Vagina (tissue), 2 donors: ENCODE measurements at places on chromosomes 7 and 10.

GRCh38 chr10:91983416-91983815 is 59.8 kb downstream of the BTAF1 start:
- no peak for DNase-seq

GRCh38 chr10:22999942-23000341 is 72.1 kb downstream of the ARMC3 start:
- no peak for DNase-seq

DNA sequence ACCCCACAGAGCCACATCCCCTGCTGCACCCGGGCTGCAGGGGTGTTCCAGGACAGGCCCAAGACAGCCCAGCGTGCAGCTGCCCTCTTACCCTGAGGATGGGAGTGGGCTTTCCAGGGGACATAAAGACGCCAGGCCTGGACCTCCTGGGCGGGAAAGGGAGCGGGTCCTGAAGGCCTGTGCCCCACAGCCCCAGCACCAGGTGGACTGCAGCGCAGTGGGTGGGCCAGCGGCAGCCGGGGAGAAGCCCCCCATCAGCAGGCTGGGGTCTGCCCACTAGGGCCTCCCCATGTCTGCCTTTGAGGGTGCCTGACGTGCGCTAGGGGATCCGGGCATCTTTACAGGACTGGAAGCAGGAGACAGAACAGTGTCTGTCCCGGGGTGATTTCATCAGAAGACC is 22.6 kb upstream of the ZNF735 start:
- DNase-seq: no peak

- DNase-seq: no peak
These were observed 9.3 kb downstream of the NOD1 start for GRCh38 chr7:30469303-30469702.

DNA sequence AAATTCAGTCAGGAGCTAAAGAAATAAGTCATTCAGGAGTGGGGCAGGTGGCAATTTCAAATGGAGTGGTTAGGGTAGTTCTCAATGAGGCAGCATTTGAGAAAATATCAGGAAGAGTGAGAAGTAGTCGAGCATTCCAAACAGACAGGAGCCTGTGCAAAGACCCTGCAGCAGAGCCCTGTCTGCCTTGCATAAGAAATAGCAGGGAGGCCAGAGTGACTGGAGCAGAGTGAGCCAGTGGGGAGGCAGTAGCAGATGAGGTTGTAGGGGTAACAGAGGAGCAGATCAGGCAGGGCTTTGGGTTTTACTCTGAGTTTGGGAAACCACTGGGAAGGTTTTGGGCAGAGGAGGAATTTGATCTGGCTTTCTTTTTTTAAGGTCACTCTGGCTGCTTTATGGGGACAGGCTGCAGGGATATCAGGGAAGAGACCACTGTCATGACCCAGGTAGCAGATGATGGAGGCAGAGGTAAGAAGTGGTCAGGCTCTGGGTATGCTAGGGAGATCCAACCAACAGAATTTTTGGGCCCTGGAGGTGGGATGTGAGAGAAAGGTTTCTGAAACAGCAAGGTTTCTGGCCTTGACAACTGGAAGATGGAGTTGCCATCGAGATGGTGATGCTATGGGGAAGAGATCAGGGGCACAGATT is 1.3 kb upstream of the BLVRA start:
- DNase-seq: peak; percentile 79

GRCh38 chr10:86732771-86733170 is 23.6 kb upstream of the BMPR1A start:
- DNase-seq: no peak

- DNase-seq: no peak
These were observed 479 bp upstream of the SEMA4G start for GRCh38 chr10:100968863-100969186.

DNA sequence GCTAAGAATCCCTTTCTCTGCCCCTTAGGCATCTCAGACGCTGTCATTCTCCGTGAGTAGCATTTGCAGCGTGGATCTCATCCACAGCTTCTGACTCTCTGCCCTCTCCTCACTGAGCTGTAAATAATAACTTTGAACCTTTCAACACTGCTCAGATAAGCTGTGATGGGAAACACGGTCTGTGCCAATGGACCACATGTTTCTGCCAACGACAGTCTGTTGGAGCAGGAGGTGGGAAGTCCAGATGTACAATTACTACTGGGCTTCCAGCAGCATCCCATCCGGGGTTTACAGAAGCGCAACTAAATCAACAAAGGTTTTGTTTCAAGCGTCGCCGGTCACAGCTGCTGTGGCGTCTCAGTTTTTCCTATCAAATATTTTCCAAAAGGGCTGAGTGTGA is 1110.6 kb downstream of the TYW1 start:
- DNase-seq: peak; percentile 60

DNA sequence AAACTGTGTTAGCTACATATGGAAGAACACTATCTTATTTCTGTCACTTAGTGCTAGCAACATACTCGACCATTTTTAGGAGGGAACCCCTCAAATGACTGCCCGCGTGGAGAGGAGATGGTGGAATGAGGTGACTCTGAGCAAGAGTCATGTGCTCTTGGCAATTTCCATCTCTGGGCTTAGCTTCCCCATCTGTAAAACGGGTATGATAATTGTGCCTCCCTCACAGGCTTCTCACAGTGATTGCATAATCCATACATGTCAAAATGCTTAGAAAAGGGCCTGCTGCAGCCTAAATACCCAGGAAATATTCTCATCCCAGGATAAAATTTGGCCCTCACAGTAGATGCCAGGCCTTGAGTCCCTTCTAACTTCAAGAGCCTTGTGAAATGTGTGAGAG is 86.6 kb downstream of the WDFY4 start:
- peak; percentile 61 for DNase-seq

DNA sequence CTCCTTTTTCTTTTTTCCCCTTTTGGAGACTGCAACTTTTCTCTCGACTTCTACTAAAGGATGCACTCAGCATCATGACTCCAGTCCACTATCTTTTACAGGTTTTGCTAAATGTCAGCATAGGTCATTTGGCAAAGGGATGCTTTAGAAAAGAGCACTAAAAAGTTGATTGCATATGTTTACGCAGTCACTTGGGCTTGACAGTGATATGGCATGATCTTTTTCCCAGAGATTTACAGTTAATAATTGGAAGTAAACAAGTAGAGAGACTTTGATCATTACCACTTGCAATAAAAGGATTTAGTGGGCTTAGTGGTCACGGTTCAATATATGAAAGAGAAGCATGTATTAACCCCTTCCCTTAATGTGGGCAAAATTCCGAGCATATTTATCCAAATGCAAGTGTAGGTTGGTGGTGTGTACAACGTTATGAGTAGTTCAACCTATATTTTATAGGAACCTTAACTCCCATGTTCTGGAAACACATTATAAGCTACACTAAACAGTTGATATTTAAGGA is 1.8 kb downstream of the BMI1 start:
- no peak for DNase-seq

GRCh38 chr10:75396631-75397495 is 4.7 kb downstream of the ZNF503 start:
- DNase-seq: no peak

GRCh38 chr10:131920693-131921092 is 19.9 kb downstream of the PPP2R2D start:
- DNase-seq: no peak

DNA sequence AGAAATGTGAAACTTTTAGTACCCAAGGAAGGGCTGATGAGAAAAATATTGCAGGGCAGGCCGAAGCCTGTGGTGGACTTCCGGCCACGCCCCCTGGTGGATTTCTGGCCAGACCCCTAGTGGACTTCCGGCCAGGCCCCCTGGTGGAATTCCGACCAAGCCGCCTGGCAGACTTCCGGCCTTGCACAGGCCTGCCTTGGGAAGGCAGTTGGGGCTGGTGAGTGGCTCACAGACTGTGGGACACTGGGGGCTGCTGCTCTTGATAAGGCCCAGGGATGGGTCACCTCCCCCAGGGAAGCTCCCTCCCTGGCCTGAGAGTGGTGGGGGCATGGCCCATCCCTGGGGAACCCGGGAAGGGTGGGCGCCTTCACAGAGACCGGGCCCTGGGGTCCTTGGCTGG is 116.4 kb upstream of the MKI67 start:
- no peak for DNase-seq

- no peak for DNase-seq
These were observed 672.0 kb upstream of the NRP1 start for GRCh38 chr10:34006471-34006870.

- DNase-seq: no peak
These were observed 985.6 kb upstream of the LRRN3 start for GRCh38 chr7:110105307-110105706.

DNA sequence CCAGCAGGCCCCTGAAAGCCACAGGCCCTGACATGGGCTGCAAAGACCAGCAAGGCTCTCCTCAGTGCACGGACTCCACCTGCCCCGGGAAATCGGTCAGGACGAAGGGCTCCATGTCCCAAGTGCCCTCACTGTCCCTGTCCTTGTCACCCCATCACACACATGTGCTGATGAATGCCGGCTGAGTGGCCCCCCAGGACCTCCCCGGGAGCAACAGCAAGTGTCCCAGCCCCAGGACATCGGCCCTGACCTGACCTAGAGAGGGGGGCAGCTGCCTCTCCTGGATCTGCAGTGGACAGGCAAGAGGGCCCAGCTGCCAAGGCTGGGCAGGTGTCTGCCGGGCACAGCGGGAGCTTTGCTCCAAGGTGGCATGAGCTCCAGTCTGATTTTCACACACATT is 49.8 kb downstream of the STK32C start:
- no peak for DNase-seq

DNA sequence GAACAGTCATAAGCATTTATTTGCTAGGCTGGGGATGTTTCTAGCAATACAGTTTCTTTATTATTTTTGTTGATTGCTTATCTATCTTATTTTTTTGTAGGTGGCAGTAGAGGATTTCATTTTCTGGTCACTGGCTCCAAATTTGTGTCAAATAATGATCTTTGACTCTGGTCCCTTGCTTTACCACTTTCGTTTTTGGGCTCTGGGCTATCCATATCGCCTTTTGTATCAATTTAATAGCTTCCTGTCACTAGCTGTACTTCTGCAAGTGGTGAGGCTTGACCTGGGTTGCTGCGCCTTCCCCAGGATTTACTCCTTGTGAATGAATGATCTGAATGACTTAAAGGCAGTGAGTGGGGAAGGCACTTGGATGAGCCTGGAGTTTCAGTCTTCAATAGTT is 48.4 kb downstream of the MDFIC start:
- DNase-seq: no peak

GRCh38 chr10:52701647-52702046 is 70.9 kb downstream of the MBL2 start:
- DNase-seq: no peak

- DNase-seq: no peak
These were observed 257.8 kb downstream of the PCLO start for GRCh38 chr7:82904871-82905270.

DNA sequence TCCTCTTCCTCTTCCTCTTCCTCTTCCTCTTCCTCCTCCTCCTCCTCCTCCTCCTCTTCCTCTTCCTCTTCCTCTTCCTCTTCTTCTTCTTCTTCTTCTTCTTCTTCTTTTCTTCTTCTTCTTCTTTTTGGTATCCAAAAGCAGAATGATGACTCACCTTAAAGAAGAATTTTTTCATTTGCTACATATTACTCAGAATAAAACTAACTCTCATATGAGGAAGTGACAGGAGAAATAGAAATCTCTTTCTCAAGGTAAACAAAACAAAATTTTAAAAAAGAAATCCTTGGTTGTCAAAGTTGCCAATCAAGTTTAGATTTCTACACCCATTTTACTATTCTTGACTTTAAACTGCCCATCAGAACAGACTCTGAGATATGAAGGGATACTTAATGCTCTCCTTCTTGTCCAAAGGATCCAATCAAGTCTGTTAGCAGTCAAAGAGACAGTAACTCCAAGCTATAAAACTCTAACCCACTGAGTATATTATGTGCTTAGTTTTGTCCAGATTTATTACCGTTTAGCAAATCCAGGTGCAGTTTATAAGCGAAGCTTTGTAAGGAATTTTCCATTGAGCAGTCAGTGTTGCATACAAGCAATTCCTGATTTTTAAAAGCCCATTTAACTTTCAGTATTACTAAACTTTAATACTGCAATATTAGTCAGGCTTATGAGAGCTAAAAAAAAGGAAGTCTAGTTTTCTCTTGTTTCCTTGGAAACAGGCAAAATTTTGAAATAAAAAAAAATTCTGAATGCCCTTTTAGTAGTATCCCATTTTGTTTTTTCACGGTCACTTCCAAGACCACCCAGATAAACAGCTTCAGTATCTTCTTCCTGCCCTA is 43.1 kb upstream of the SNX13 start:
- DNase-seq: no peak

DNA sequence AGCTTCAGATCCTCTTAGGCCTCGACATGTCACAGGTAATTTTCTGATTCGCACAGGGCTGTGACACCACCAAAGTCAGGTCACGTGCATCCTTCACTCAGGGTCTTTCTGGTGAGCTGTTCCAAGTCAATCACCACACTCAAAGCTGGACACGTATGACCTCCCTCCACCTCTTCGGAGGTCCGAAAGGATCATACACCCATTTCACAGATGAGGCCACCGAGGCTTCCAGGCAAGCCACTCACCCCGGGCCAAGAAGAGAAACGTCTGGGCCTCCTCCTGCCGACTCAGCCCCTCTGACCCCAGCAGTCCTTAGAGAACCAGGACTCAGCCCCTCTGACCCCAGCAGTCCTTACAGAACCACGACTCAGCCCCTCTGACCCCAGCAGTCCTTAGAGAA is 74.6 kb downstream of the FOXL3 start:
- no peak for DNase-seq
